ENCODE measurements at places on chromosomes 7 and 10. TPM values are rescaled to one million over a fixed set of nuclear protein-coding genes. Genes with fewer than 3 reads are reported as not detected.

DNA sequence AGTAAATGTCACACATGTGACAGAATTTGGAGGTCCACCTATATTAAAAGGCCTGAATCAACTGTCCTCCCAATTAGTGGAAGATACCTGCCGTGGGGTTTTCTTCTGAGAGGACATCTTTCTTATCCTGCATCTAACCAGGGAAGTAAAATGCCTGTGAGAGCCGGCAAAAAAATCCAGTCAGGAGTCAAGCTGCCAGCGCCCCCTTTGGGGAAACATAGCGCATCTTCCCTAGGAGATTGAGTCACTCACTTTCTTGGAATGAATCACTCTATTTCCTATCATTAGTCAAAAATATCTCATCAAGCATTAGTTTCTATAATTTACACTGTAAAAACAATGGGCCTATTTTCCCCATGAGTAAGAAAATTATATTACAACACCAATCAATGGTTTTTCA lies 66.4 kb upstream of the ANK3 start:
- peaks cover 2% of the 10 kb centered on the region for H3K27me3 ChIP-seq
- peak; percentile 27 for DNase-seq
- H3K36me3 ChIP-seq, result no peaks in the 10 kb centered on the region

DNA sequence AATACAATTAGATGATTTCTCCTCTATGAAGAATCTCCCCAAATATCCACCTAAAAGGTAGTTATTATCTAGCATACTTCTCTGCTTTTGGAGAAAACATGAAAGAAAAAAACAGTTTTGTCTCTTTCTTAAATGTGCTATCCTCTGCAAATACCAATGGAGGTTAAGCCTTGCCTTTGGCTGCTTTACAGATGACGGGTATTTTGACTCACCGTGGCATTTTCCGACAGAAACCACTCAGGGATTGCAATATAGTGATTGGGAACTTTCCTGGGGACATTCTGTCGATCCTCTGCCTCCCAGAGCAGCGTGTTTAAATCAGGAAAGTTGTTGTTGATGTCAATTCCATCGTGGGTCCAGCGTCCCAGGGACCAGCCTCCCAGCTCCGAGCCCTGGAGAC lies 100.6 kb downstream of the GPR26 start:
- no peaks in the 10 kb centered on the region for H3K36me3 ChIP-seq
- H3K27me3 ChIP-seq, result no peaks in the 10 kb centered on the region
- no peak for DNase-seq
- H3K4me1 ChIP-seq, result no peaks in the 10 kb centered on the region
- no peak overlapping the region for H3K27ac ChIP-seq
- H3K4me3 ChIP-seq, result no peak overlapping the region

GRCh38 chr10:14403881-14404623 lies 73.3 kb upstream of the FRMD4A start:
- H3K27me3 ChIP-seq, result no peaks in the 10 kb centered on the region
- no peak for DNase-seq
- H3K36me3 ChIP-seq, result no peaks in the 10 kb centered on the region
- peaks cover 30% of the 10 kb centered on the region for H3K4me1 ChIP-seq
- peak overlapping the region; percentile 100 for H3K27ac ChIP-seq

CPN1 gene
- total RNA-seq, result not detected

ALOX5 gene
- not detected for total RNA-seq
